ENCODE measurements at places on chromosomes 2 and 18.

- DNase-seq, result no peak
Observed at GRCh38 chr2:238850091-238850490, 2.2 kb downstream of the TWIST2 start.

DNA sequence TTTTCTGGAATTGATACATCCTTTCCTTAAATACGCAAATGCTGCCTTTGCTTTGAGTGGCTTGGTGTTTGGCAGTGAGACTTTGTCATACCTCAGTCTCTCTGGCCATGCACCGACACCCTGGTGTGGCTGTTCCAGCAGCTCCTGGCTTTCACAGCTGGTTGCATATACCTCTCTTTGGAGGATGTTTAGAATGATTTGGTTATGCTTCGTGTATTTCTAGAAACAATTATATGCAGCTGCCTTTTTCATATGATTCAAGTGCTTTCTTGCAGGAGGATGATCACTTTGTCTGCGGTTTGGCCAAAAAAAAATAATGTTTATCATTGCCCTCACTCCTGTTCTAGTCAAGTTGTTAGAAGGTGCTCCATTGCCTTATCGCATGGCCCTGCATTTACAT lies 95.0 kb upstream of the EML6 start:
- no peak for DNase-seq

- no peak for DNase-seq
Observed at GRCh38 chr2:37191253-37191652, 2.8 kb upstream of the SULT6B1 start.

GRCh38 chr2:25236736-25237135 lies 68.4 kb upstream of the POMC start:
- DNase-seq, result no peak

GRCh38 chr18:68766433-68766832 lies 31.4 kb upstream of the CCDC102B start:
- DNase-seq, result no peak

- DNase-seq, result no peak
Observed at GRCh38 chr2:220036431-220036830, 409.0 kb downstream of the SLC4A3 start.

DNA sequence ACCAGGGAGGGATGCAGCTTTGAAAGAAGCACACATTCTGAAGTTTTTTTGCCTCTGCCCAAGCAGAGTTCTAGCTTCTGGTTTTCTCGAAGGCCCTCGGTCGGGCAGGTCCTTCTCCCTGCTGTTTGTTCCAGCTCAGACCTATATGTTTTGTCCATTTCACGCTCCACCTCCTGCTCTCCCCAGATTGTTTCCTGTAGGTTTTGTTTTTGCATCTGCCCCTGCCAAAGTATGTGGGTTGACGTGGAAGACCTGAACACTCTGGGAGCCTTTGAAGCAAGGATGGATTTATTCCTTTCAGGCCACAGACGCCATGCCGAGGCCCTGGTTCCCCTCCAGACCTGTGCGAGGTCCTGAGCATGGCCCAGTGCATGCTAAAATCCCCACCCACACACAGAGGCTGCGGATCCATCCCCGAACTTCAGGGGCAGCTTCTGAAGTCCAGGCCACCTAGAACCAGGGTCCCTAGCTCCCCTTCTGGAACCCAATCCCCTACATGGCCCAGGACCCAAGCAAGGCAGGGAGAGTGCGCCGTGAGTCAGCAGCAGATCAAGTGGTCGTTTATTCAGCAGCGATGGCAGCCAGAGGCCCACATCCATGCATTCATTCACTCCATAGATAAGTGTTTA lies 205.4 kb downstream of the KLHL29 start:
- DNase-seq, result no peak

GRCh38 chr2:108927936-108928659 lies 60.9 kb downstream of the EDAR start:
- peak; percentile 9 for DNase-seq

GRCh38 chr2:67237288-67237687 lies 159.8 kb upstream of the ETAA1 start:
- no peak for DNase-seq

GRCh38 chr2:238742664-238743063 lies 105.2 kb upstream of the TWIST2 start:
- DNase-seq, result no peak

DNA sequence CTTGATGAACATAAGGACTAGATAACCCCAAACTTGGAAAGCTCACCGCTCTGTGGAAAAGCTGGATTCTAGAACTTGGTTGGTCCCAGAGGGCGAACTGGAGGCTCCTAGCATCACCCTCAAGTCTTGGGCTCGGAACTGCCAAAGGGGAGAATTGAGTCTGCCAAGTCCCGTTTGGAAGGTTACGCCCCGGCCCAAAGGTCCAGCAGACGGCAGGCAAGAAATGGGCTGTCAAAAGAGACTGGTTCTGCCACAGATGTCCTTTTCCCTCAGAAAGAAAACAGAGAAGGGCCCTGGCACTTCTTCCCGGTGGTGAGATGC lies 182.2 kb downstream of the ANAPC1 start:
- no peak for DNase-seq

DNA sequence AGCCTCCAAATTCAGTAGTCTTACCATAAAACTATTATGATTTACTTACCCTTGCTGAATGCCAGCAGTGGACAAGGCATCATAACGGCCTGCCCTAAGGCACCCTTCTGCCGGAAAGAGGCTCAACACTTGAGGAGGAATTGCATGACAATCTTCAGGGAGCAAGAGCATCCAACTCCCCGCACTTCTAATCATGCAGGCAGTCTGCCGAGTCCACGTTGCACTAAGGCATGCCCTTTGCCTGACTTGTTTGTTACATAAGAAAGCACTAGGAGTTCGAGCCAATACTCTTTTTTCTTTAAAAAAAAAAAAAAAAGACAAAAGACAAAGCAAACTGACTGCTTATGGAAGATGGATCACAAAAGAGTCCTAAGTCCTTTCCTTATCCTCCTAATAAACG lies 17.9 kb upstream of the SPTBN1 start:
- no peak for DNase-seq

- no peak for DNase-seq
Observed at GRCh38 chr2:59572227-59572626, 981.2 kb downstream of the BCL11A start.

- DNase-seq, result no peak
Observed at GRCh38 chr2:39484206-39484605, 47.1 kb upstream of the MAP4K3 start.

- no peak for DNase-seq
Observed at GRCh38 chr2:225022188-225022587, 20.1 kb downstream of the DOCK10 start.
